AG10803 (cell line): ENCODE measurements at places on chromosomes 1 and 21.

- DNase-seq, result peak; percentile 68
Measured at GRCh38 chr1:33255347-33256220, 708 bp upstream of the ZNF362 start.

- DNase-seq, result no peak
Measured at GRCh38 chr1:244863491-244864252, 671 bp downstream of the HNRNPU start.

DNA sequence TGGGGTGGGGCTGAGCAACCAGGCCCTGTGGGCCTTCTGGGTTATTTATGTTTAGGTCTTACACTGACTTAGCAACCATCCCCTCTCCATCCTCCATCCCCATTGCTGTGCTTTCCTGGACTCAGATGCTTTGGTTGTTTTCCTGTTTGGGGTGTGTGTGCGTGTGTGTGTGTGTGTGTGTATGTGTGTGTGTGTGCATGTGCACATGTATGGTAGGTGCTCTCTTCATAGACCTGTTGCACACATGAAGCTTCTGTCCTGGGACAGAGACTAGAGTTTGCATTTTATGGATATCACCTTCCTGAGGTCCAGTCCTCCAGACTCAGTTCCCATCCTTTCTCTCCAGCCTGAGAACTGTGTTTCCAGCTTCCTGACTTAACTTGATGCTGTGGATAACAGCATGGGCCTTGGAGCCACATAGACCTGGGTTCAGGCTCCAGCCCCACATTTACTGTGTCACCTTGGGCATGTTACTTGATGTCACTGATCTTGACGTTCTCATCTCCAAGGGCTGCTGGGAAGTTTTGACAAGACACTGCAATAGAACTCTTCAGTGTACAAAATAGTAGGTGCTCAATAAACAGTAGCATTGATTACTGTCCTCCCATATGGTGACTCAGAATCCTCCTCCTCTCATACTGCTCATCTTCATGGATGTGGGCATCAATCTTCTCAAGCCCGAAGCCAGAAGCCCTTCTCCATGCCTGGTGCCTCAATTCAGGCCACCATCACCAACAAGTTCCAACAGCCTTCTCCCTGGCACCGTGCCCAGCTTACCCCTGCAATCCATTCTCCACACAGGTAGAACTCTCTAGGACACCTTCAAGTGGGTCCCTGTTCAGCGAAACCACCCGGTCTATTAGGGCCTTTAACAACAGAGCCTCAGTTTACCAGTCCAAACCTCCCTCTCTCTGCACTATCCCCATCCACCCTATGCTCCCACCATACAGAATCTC, 181.8 kb upstream of the EDN2 start:
- DNase-seq, result no peak

- no peak for DNase-seq
Measured at GRCh38 chr1:29679828-29680558, 443.7 kb downstream of the PTPRU start.

- peak; percentile 60 for DNase-seq
Measured at GRCh38 chr1:46477153-46477929, 12.3 kb upstream of the DMBX1 start.

- DNase-seq, result no peak
Measured at GRCh38 chr1:178941261-178941689, 70.4 kb upstream of the ANGPTL1 start.

DNA sequence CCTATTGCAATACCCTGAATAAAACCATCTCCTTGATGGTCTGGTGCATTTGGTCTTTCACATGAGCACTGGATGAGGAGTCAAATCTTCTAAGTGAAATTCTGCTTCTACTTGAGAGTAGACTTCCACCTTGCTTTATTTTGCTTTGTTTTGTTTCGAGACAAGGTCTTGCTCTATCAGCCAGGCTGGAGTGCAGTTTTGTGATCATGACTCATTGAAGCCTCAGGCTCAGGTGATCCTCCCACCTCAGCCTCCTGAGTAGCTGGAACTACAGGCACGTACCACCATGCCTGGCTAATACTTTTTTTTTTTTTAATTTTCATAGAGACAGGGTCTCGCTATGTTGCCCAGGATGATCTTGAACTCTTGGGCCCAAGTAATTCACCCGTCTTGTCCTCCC, 65.8 kb upstream of the F3 start:
- DNase-seq, result no peak

GRCh38 chr1:237972186-237972585, 81.5 kb upstream of the ZP4 start:
- DNase-seq, result no peak

- no peak for DNase-seq
Measured at GRCh38 chr1:235426680-235427079, 59.5 kb downstream of the TBCE start.

- DNase-seq, result no peak
Measured at GRCh38 chr1:234336359-234336758, 36.9 kb upstream of the COA6 start.

DNA sequence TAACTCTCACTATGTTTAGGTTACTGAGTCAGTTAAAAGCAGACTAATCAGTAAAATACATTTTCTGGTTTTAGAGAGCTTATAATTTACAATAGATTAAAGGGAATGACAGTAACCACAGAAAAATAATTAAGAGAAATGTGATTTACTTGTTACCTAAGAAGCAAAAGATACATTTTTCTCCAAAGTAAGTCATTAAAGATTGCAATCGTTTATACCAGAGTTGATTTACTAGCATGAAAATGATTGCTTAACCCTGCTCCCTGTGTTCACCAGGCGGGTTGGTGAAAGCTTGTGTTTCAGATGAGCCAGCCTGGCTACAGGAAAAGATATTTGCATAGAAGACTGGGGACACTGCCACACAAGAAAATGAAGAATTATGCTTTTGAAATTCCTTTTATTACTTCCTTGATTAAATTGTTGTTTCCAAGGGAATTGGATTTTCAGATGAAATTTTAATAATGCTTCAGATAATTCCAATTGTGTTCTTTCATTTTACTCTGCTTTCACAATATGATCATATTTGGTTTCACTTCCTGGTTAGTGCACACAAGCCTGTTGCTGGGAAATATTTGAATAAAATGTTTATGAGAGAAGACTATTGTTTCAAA, 27.9 kb downstream of the LRRC8B start:
- peak; percentile 42 for DNase-seq

- peak; percentile 35 for DNase-seq
Measured at GRCh38 chr1:232880354-232880753, 70.1 kb upstream of the NTPCR start.

DNA sequence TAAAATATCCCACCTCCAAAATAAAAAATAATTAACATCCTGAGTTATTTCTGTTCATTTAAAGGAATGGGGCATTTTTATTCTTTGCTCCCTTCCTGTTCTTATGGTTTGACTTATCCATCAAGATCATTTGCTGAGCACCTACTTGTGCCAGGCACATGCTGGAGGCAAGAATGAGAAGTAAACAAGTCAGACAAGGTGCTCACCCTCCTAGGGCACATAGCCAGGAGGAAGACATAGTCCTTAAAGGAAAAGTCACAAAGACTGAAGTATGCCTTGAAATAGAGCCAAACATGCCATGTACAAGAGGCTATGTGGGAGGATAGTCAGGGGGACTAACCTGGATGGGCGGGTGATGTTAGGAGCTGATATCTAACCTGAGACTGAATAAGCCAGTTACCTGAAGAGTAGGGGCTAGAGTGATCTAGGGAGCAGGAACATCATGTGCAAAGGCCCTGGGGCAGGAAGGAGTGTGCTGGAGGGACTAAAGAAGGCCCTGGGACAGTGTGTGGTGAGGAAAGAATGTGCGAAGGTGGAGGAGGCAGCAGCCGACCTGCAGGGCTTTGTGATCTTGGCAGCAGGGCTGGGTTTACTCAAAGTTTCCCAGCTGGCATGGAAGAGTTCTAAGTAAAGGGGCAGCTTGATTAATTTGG, 233.5 kb downstream of the MATN1 start:
- DNase-seq, result no peak

GRCh38 chr1:236018885-236019453, 45.9 kb downstream of the NID1 start:
- DNase-seq, result peak; percentile 96

DNA sequence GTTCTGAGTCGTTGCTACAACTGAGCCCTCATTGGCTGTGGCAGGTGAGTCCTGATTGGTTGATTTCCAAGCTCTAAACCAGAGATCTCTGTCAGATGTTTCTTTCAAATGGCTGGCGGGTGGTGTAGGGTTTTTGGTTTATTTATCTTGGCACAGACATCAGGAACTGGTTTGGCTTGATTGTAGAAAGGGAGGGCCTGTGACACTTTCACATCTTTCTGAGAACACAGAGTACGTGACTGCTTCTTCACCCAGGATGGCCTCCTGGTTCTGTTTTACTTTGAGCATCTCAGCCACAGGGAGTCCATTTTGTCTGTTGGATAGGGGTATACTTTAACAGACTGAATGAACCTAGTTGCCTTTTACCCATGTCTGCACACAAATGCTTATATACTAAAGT, 89.4 kb upstream of the GPR52 start:
- no peak for DNase-seq

- DNase-seq, result no peak
Measured at GRCh38 chr1:13500806-13501205, 13.0 kb downstream of the LRRC38 start.

DNA sequence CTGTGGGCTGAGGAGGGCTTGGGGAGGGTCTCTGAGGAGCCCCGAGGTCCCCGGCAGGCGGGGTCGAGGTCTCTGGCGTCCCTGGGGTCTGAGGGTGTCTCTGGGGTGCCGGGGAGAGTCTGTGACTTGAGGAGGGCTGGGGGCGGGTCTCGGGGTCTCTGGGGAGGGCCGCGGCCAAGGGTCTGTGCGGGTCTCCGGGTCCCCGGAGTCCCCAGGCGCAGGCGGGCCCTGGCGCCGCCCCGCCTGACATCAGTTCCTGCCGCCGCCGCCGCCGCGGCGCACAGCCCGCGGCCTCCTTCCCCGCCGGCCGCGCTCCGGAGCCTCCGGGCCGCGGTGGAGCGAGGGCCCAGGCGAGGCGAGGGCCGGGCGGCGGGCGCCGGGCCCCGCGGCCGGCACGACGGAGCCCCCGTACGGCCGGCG, at the start of gene PLEKHM2:
Gene PLEKHM2, plus strand, starts transcription at position 279 of the 420 bp plus-strand sequence. CDS start 239 bp downstream, outside the sequence.
- DNase-seq, result peak; percentile 53

DNA sequence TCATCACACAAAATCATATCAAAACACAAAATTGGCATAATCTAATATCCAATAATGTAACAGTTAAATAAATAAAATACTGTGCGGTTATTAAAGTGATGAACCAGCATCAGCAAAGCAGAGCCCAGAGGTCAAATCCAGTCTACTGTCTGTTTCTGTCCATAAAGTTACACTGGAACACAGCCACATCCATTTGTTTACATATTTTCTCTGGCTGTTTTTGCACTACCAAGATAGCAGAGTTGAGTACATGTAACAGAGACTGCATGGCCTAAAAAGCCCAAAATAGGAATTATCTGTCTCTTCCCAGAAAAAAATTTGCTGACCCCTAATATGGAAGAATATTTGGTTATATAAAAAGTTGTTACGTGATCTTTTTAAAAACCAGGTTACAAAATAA, 242.2 kb upstream of the DMRTA2 start:
- DNase-seq, result peak; percentile 27

- DNase-seq, result no peak
Measured at GRCh38 chr1:223216531-223217205, 73.6 kb upstream of the TLR5 start.
